Ovary (tissue), 10 donors: ENCODE measurements at places on chromosomes 13 and 19. TPM values are rescaled to one million over a fixed set of nuclear protein-coding genes. Genes with fewer than 3 reads are reported as not detected.

Gene B3GNT3
- 0.28 TPM for polyA plus RNA-seq

Gene MUC16
- polyA plus RNA-seq = 0.30 TPM

Gene LMTK3
- 0.27 TPM for polyA plus RNA-seq

Gene FAM83E
- 0.16 TPM for polyA plus RNA-seq

Gene FFAR2
- polyA plus RNA-seq = 0.47 TPM

Gene TMEM205
- 71.4 TPM for polyA plus RNA-seq

Gene ZNF682
- 3.6 TPM for polyA plus RNA-seq

Gene PABPC3
- polyA plus RNA-seq = 0.78 TPM

Gene FAM216B
- polyA plus RNA-seq = 0.52 TPM

Gene PPFIA3
- polyA plus RNA-seq = 0.55 TPM

Gene CYP4F8
- polyA plus RNA-seq = not detected

Gene SYCN
- polyA plus RNA-seq = not detected

Gene ZNF599
- 6.0 TPM for polyA plus RNA-seq

Gene PSG6
- not detected for polyA plus RNA-seq

Gene KLK3
- 0.13 TPM for polyA plus RNA-seq

Gene LGALS7B
- not detected for polyA plus RNA-seq

Gene ZNF285
- 9.1 TPM for polyA plus RNA-seq

Gene KLK12
- polyA plus RNA-seq = not detected

Gene CCNA1
- polyA plus RNA-seq = 0.13 TPM

Gene PRTN3
- polyA plus RNA-seq = not detected

Gene TMEM221
- polyA plus RNA-seq = 2.5 TPM

Gene MAST1
- polyA plus RNA-seq = 0.40 TPM

Gene FUZ
- polyA plus RNA-seq = 13.4 TPM

Gene FCAR
- 0.13 TPM for polyA plus RNA-seq

Gene TMEM143
- 4.1 TPM for polyA plus RNA-seq

Gene CATSPERD
- polyA plus RNA-seq = not detected

Gene PCDH9
- polyA plus RNA-seq = 1.0 TPM

Gene ZNF865
- 10.5 TPM for polyA plus RNA-seq

Gene FLT1
- 19.3 TPM for polyA plus RNA-seq

Gene ZNF491
- 2.9 TPM for polyA plus RNA-seq

Gene CACNG8
- 0.13 TPM for polyA plus RNA-seq
